ENCODE measurements at places on chromosomes 7 and 10.

GRCh38 chr7:17638727-17639126 lies 301.6 kb downstream of the SNX13 start:
- DNase-seq = no peak

- peak; percentile 82 for DNase-seq
Measured at GRCh38 chr10:15201589-15202300, 33.3 kb upstream of the NMT2 start.

DNA sequence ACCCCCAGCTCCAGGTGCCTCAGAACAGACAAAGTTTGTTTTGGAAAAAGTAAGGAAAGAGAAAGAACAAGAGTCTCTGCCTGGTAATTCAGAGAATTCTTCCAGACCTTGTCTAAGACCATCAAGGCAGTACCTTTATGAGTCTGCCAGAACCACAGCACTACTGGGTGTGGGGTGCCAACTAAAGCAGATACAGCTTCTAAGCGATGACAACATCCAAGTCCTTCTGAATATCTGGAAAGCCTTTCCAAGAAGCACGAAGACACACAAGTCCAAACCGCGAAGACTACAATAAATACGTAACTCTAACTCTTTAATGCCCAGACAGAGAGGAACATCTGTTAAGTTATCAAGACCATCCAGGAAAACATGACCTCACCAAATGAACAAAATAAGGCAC lies 94.3 kb downstream of the SIRT1 start:
- no peak for DNase-seq

DNA sequence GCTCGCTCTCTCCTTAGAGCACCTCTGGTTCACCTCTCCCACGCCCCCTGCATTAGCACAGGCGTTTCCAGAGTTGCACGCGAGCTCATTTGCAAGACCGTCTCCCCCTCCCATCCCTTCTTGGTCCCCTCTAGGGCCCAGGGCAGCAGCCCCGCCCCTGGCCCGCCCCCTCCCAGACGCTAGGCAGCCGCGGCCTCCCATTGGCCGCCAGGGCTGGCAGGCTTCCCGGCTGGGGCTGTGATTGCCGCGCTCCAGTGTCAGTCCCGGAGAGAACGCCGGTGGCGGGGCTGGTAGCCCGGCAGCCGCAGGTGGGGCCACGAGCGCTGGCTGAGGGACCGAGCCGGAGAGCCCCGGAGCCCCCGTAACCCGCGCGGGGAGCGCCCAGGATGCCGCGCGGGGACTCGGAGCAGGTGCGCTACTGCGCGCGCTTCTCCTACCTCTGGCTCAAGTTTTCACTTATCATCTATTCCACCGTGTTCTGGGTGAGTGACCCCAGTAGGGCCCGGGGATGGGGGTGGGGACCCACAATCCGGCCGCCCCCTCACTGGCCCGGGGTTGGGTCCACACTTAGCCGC lies at the start of gene TSPAN15:
Gene TSPAN15, plus strand, starts transcription at position 257 of the 575 bp plus-strand sequence. Its CDS starts 130 bp downstream, at position 387.
- DNase-seq = peak; percentile 85

DNA sequence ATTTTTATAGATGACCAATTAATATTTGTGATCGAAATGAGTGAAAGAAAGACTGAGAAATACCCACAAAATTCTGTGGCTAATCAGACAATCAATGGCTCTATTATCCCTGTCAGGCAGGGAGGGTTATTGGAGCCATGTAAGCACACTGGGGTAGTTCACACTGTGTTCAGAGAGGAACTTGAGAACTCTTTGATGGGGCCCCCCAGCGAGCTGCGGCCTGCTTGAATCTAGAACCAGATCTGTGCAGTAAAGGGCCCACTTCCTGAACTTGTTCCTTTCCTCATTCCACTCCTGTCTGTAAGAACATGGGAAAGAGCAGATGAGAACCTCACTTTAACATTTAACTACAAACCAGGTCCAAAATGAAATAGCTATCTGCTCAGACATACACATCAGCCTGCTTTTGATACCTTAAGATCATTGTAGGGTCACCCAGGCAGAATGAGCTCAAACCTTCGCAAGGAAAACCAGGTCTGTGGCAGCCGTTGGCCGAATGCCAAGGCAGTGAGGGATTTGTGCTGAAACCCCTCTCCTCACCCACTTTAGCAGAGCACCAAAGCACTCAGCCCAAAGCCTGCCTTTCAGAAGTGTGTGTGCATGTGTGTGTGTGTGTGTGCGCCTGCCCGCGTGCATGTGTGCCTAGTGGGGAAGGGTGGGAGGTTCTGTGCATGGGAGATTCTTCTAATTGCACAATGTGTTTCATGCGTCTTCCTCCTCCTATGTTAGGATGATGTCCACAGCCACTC lies 365.6 kb upstream of the MGMT start:
- no peak for DNase-seq

GRCh38 chr7:22853674-22854157 lies 31.1 kb upstream of the TOMM7 start:
- DNase-seq = no peak

DNA sequence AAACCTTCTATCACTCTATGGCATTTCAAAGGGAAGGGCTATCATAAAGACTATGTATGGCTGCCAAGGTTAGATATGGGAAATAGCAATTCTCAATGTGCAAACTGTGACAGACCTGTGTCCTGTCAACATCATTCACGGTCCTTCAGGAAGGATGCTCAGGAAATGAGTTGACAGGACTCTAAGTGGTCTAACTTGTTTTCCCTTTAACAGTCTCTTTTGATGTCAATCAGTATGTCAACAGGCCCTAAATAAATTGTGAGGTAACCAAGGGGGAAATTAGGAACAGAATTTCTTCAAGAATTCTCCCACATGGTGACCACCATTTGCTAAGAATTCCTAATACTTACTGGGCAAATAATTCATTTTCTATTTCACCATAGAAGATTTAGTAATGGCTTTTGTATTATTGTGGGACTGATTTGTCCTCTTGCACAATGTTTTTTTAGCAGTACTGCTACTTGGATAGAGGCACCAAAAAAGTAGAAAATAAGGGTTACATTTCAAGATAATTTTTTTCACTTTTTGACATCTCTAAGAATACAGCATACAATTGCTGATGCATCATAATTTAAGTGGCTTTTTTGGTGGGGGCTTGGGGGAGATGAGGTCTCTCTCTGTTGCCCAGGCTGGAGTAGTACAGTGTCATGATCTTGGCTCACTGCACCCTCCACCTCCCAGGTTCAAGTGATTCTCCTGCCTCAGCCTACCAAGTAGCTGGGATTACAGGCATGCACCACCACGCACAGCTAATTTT lies 275.8 kb downstream of the CACNA2D1 start:
- DNase-seq = no peak

- peak; percentile 78 for DNase-seq
Measured at GRCh38 chr7:34061149-34061548, 155.8 kb downstream of the BMPER start.

- DNase-seq = peak; percentile 1
Measured at GRCh38 chr10:5199398-5199797, 2.8 kb downstream of the AKR1C4 start.

GRCh38 chr7:28329661-28330363 lies 82.5 kb upstream of the CREB5 start:
- peak; percentile 12 for DNase-seq

- DNase-seq = no peak
Measured at GRCh38 chr10:35523670-35524225, 81.4 kb upstream of the GJD4 start.

GRCh38 chr7:6480323-6480660 lies 32.5 kb upstream of the DAGLB start:
- DNase-seq = no peak

- DNase-seq = no peak
Measured at GRCh38 chr10:101478956-101479355, 109.1 kb downstream of the POLL start.

DNA sequence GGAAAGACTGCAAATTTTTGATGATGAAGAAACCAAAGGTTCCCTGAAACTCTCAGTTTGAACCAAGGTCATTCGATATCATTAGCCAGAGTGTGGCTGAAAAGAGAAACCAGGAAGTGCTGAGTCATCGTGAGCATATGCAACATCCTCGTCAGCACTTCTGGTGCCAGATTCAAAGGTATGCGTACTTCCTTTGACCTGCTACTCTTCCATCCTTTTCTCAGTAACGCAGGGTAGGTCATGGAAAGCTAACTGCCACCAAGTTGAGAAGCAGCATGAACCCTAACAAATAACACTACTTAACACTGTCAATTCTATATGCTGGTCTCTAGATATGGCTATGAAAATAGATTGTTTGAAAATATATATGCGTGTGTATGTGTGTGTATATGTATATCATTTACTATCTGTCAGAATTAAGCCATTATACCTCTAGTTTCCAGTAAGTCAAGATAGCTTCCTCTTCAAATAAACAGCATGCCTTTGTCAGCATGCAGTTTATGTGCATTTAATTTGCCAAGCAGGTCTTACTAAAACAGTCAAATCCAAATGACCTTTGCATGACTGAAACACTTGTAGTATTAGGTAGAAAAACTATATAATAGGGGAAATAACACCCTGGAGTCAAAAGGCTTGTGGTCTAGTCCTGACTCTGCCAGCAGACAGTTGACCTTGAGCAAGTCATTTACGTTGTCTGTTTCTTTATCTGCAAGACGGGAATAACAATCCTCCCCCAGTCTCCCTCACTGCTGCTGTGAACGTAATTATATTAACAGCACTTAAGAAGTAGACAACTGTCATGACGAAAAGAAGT lies 26.4 kb downstream of the CDK6 start:
- peak; percentile 98 for DNase-seq

DNA sequence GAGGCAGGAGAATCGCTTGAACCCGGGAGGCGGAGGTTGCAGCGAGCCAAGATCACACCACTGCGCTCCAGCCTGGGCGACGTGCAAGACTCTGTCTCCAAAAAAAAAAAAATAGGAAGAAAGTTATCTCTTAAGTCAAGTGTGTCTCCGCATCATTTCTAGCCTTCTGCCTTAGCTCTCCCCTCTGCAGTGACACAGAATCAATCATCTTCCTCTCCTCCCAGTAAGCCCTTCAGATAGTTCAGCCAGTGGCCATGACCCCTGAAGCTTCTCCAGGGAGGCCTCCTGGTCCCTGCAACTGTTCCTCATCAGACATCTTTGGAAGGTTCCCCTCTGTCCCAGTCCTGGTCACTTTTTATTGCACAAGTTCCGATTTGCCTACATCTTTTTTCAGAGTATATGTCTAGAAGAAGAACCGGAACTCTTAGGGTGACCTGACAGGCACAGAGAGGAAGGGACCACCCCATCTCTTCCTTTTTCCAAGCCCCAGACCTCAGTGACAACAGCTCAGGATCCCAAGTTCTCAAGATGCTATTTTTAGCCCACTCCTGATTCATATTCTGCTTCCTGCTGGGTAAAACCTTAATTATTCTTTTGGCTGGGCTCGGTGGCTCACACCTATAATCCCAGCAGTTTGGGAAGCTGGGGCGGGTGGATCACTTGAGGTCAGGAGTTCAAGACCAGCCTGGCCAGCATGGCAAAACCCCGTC lies 6.6 kb upstream of the RHBDD2 start:
- peak; percentile 52 for DNase-seq

DNA sequence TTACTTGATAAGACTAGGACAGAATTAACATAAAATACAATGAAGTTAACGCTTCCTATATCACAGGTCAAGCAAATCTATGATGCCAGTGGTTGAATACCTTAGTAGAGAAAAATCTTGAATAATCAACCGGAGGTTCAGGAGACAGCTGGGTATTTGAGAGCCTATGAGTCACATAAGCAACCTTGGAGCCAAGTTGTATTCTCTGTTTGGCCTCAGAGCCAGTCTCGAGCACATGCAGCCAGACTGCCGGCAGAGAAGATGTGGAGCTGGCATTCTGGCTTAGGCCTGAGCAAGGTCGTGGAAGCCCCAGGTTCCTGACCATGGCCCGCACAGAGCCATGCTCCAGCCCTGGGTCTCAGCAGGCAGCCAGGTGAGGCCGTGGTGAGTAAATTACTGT lies 90.3 kb downstream of the FAM204A start:
- DNase-seq = peak; percentile 9

DNA sequence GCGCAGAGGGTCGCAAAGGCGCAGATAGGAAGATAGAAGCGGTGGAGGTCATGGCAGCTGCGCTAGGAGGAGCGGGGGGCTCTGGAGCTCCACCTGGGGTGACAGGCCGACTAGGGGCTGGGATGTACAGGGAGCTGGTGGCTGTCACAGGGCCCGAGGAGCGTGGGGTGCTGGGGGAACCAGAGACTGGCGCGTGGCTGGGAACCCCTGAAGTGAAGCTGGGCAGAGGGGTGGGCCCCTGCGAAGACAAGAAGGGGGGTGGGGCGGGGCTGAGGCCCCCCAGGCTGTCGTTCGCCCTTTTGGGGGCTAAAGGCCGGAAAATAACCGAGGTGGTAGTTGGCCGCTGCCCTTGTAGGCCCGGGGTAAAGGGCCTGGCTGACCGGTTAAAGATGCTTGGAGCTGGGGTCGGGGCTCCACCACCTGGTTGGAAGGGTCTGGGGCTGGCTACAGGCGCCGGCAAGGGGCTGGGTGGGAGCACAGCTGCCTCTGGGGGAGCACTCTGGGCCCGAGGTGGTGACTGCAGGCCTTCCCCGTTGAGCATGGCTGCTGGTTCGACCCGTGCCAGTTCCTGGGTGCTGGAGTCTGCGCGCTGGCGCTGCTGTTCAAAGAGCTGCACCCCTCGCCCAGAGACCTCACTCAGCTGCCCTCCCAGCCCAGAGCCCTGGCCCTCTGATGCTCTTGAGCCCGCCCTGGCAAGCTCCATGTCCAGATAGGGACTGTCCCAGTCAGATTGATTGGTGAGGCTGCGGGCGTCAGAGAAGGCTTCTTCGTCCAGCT lies 6.8 kb upstream of the MYOZ1 start:
- DNase-seq = no peak
